ENCODE measurements at places on chromosomes 5 and 9. TPM values are rescaled to one million over a fixed set of nuclear protein-coding genes. Genes with fewer than 3 reads are reported as not detected.

Gene LRRC19
- not detected for total RNA-seq

Gene WNK2
- not detected for total RNA-seq

Gene KIF12
- not detected for total RNA-seq

Gene DRD1
- not detected for total RNA-seq

Gene FRRS1L
- not detected for total RNA-seq

Gene TNC
- total RNA-seq, result not detected

Gene NR6A1
- 0.66 TPM for total RNA-seq

Gene PFN3
- total RNA-seq, result not detected

Gene PCDHB13
- 0.07 TPM for total RNA-seq

Gene C5orf58
- total RNA-seq, result not detected

Gene TLE1
- total RNA-seq, result 33.5 TPM
